CD4-positive, alpha-beta T cell treated with Interleukin-6 for 4 hours (primary cell): ENCODE measurements at places on chromosomes 13 and 19.

DNA sequence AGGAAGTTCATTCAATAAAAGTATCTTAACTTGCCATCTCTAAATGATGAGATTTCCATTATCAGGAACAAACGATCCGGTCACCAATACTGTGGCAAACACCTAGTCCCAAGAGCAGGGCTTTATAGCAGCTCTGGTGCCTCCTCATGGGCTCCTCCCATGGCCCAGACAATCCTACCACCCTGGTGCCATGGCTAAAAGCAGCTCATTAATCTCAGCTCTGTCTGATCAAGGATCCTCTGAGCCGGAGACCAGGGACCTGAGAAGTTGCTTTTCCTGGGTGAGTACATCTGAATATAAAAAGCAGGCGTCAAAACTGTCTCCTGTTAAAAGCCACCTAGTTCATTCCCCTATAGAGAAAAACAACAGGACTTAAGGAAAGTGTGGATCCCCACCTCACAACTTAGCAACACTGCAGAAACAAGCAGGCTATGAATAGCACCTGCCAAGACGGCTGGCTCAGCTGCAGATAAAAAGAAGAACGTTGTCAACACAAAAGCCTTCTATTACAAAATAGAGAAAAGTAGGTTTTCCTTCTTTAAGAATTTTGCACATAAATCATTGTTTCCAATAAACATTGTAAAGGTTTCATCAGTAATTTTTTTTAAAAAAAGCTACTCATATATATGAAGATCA lies 30.3 kb downstream of the TSHZ3 start:
- DNase-seq = no peak

GRCh38 chr13:44703371-44703770 lies 127.2 kb upstream of the TSC22D1 start:
- DNase-seq = no peak

DNA sequence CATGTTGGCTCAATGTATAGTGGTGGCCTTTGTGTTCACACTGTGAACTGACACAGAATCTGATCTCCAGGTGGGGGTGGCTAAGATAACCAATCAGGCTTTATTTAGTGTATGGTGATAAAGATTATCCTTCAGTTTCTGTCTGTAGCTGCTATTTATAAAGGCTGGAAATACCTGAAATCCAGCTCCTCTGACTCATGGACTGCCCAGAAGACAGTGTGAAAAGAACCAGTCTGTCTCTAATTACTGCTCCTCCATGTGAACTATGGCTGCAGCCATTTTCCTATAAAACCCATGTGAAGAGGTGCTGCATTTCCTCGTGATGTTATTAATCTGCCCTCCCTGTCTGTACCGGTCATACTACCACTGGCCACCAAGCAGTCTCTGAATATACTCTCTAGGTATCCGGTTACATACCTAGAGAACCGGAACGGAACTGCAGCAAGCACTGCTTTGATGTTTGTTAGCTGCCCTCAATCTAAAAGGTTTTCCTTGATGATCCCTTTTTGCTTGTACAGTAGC lies 238.0 kb downstream of the LHFPL6 start:
- DNase-seq = no peak

DNA sequence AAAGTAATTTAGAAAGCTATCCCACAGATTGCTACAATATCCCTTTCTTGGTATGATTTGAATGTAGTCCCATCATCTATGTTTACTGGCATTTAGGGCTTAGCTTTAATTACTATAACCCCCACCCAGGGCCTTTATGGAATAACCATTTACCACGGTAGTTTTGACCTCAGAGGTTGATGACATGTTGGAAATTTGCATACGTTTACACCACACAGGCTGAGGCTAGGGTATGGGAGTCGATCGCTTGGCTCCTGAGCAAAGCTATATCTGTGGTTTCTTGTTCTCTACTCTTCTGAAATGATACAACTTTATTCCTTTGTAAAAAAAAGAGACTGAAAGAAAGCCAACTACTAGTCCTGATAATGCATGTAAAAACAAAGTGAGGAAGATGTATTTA lies 28.2 kb upstream of the RFC3 start:
- no peak for DNase-seq

DNA sequence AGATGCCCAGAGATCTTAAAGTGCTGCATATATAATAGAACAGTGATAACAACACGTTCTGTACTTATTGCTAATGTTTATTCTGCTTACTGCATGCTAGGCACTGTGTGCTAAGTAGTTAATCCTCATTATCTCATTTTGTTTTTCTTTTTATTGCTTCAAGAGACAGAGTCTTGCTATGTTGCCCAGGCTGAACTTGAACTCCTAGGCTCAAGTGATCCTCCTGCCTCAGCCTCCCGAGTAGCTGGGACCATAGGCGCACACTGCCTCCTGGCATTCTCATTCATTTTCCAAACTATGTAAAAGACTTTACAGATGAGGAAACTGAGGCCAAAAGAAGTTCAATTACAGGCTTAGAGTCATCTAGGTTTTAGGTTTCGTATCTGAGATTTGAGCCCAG lies 548.4 kb downstream of the GPC6 start:
- DNase-seq = no peak

DNA sequence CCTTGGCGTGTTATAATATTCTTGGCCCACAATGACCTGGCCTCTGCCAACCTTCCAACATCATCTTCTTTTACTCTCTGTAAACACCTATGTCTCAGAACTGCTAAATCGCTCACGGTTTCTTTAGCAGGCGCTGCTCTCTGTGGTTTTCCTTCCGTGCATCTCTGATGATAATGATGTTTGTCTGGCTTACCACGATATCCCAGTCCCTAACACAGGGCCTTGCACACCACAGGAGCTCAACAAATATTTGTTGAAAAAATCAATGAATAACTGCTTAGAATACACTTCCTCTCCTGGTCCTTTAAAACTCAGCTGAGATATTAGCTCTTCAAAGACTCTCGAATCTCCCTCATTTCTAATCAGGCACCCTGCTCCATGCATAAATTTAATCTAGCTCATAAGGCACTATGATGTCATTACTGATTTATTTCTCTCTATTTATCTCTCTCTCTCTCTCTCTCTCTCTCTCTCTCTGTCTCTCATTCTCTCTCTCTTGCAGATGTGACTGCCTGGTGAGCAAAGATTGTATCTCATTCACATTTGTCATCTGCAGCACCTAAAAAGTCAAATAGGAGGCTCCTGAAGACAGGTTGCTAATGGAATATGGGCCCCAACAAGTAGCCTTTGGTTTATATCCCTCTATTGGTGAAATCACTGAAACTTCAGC lies 206.4 kb downstream of the NHLRC3 start:
- no peak for DNase-seq

DNA sequence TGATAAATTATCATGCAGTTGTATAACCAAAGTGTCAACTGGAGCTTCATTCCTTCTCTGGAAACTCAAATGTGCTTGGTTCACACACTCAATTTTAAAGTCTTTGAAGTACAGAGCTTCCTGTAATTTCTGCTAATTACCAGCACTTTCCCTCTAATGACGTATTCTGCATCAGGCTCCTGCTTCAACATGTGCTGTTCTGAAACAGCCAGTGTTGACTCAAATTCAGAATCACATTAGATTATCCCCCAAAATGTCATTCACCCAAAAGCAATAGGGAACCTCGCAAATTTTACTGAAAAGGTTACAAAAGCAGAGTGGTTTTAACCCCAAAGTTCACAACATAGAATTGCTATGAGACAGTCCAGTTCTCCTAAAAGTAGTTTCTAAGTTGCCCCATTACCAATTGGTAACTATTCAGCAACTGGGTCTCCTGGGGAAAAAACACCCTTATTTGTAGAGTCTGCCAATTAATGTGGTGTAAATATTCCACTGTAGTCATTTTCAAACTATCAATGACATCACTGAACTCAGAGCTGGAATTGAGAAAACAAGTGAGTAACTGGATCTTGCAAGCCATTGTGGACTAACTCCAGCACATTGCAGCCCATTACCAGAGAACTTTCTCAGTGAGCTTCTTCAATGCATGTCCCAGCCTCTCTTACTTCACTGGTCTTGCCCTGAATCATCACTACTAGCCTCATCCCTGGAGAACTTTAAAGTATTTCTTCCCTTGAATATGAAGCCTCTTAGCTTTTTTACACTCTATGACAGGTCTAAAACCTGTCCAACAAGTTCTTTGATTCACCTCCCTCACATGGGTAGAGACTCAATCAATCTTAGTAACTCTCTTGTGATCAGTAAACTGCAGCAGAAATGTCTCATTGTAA lies 955.4 kb downstream of the EFNB2 start:
- DNase-seq = no peak

- no peak for DNase-seq
Observed at GRCh38 chr13:44313674-44314073, 60.0 kb upstream of the SERP2 start.
